Activated naive CD4-positive, alpha-beta T cell treated with anti-CD3 and anti-CD28 coated beads, Interleukin-2, amount 50 U/mL, for 72 hours (primary cell): ENCODE measurements at places on chromosomes 4 and X. TPM values are rescaled to one million over a fixed set of nuclear protein-coding genes. Genes with fewer than 3 reads are reported as not detected.

Gene STBD1
- 0.19 TPM for total RNA-seq

DNA sequence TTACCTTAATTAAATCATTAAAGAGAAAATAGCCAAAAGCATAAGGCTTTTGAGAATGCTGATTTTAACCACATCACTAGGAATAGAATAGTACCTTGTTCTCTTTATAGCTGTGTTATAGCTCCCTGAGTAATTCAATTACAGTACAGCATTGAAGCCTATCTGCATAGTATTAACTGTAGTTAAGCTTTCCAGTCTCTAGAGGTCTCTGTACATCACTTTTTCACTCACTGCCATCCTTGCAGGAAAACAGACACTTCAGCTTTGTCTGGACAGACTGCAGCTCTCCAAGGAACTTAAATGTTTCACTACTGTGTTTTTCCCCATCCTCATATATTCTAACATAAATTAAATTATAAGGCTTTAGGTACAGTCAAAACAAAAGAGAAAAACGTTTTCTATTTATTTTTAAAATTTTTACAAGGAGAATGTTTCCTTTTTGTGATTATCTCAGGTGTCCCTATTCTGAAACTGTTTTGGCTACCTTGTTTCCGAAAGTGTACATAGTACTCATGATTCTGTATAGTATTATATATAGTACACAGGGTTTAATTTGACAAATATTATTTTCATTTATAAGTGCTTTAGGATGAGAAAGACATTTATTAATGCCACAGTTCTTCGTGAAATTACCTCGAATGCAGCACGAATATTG lies 407.9 kb downstream of the PCDH18 start:
- DNase-seq: no peak

DNA sequence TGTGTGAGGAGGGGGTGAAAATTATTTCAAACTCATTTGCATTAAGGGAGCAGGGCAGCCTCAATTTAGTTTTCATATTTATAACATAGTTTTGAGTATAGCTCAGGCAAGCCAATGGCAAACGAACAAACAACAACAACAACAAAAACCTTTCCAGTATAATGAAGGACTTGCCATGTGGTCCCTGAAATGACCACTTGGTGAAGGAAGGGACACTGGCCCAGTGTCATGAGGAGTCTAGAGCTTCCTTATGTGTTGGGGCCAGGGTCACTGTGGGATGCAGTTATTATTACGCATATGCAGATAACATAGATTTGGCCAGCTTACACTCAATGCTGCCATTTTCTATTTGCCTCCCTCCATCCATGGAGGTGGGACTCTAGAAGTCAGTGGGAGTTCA lies 23.3 kb downstream of the NKX3-2 start:
- no peak for DNase-seq

GRCh38 chr4:76704133-76704881 lies 193.6 kb downstream of the SOWAHB start:
- DNase-seq: no peak

Gene MAGEA9B
- total RNA-seq: not detected

- no peak for DNase-seq
These were observed 3.8 kb upstream of the ZNF185 start for GRCh38 chrX:152893980-152894610.
